ENCODE measurements at places on chromosomes 11 and 22. TPM values are rescaled to one million over a fixed set of nuclear protein-coding genes. Genes with fewer than 3 reads are reported as not detected.
A peak's percentile ranks its signal among the peaks of the same experiment; 100 is the strongest.

GRCh38 chr11:80722629-80723028, 1281.8 kb upstream of the TENM4 start:
- no peak for DNase-seq

DNA sequence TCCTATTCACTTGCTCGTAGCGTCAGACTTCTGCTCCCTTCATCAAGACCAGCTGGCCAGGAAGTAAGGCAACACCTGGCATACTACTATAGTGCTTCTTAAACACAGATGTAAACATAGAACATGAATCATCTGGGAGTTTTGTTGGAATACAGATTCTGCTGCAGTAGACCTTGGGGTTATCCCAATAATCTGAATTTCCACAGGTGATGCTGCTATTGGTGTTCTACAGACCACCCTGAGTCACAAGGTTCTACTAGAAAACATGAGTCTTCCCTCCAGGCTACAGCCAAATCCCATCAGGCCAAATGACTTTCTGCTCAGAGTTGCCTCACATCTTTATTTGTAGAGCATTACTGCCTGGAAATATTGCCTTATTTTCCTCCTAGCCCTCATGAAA, 175.2 kb downstream of the NELL1 start:
- DNase-seq, result no peak

- no peak for DNase-seq
These were observed 1458.6 kb downstream of the BRD1 start for GRCh38 chr22:48368975-48369525.

DNA sequence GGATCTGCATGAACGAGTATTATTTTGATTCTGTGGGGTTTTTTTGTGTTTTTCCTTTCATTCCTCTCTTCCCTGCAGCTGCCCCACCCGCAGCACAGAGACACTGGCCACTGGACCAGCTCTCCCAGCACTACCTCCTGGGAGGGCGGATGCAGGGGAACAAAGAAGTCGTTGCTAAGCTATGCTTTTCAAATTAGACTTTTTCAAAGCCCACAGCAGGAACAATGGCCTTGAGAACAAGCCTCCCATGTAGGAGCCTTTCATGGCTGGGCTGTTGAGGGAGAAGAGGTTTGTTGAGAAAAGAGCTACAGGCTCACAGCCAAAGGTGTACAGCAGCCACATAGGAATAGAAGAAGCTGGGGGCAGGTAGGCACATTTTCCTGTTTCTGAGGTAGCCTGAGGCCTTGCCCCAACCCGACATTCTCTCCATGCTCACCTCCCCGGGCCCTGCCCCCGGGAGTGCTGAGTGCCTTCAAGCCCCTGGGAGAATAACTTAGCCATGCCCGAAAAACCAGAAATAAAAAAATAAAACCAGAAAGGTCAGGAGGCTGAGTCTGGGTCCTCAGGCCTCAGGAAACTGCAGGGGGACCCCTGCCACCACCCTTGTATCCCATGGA, 20.5 kb upstream of the SYT12 start:
- no peak for DNase-seq

DNA sequence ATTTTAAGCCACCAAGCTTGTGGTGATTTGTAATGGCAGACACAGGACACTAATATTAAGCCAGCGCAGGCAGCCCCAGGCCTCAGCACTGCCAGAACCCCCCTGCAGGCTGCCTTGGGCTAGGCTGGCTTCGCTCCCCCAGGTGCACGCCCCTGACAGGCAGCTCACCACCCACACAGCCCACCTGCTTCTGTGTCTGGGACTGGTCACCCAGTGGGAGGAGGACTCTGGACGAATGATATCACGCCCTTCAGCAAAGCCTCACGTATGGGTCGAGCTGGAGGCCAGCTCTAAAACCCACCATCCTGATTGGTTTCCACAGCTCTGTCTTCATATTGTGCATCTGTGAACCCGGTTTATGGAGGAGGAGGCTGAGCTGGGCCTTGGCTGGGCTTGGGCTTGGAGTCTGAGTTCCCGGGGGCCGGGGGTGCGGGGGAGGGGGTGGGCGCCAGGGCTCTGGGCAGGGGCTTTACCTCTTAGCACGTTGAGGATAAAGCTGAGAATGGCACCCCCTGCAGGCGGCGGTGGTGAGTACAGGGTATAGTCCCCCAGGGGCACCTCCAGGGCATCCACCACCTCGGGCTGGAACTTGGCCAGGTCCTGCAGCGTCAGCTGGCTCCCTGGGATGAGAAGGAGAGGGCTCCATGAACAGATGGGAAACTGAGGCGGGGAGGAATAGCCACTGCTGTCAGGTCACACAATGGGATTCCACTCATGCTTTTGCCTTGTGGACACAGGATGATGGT, 13.8 kb downstream of the GGT5 start:
- DNase-seq, result no peak

GRCh38 chr11:120863359-120863758, 160.5 kb upstream of the TBCEL start:
- DNase-seq, result no peak

GRCh38 chr11:112834277-112834755, 126.9 kb upstream of the NCAM1 start:
- no peak for DNase-seq

DNA sequence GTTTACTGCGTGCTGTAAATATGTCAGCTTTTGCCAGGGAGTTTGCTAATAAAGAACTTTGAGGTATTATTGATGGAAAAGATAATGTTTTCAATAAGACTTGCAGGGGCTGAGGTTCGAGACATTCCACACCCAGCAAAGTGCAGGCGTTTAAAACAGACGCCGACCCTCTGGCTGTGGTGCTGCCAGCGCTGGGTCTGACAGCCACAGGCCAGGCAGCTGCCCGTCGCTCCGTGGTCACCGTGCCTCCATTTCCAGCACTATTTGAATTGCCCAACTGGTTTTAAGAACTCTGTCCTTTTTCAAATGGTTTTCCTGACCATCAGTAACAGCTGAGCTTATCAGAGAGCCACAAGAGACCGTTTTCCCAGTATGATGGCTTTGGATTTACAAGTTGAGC, 28.1 kb upstream of the ALX4 start:
- no peak for DNase-seq

DNA sequence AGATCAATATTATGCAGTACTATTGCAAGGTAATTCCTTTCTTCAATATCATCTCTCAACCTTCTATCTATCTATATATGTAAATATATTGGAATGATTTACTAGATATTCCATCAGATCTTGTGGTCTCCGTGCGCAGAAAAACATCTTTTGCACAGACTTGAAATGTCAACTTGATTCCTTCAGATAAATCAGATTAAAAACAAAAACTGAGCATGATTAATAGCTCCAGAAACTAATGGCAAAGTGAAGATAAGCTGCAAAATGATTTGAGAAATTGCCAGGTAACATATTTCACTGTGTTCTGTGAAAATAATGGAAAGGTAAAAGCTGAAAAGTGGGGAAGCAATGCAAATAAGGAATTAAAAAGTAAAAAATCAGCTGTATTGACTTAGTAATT, 200.1 kb upstream of the CTSC start:
- no peak for DNase-seq

DNA sequence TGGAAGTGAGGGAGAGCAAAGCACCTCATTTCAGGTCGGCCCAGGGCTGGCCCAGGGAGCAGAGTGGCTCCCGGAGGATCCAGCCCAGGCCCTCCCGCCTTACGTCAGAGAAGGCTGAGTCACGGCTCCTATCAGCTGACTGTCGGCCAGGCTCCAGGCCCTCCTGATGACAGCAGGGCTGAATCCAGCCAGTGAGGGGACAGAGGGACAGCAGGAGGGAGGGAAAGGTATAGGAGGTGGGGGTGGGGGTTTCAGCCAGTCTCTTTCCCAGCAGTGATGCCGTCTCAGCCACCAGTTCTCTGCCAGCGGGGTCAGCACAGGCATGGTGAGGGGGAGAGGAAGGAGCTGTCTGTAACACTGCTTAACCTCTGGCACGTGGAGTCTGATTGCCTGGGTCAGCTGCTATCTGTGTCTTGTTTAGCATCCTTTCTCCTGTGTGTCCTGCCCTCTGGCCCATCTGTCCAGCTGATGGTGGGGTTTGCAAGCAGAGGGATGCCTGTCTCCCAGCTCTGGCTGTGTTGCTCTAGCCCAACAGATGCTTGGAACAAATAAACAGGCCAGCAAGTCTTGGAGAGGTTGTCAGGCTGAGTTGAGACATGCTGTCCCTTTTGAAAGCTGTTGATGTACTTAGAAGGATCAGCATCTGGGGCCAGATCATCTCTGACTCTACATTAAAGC, 74.0 kb downstream of the ADAMTS15 start:
- DNase-seq, result peak; percentile 65

DNA sequence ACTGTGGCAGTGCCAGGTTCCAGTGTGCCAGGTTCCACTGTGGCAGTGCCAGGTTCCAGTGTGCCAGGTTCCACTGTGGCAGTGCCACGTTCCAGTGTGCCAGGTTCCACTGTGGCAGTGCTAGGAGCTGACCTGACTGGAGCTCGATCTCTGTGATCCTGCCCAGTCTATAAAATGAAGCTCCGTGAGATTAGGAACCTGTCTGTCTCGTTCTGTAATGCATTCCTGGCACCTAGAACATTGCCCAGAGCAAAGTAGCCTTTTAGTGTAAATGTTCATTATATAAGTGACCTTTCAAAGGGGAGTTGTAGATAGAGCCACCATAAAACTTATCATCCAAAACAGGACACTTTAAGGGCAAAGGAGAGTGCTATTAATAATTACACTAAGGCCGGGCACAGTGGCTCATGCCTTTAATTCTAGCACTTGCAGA, 36.0 kb downstream of the ART5 start:
- no peak for DNase-seq

- DNase-seq, result no peak
These were observed 58.1 kb downstream of the MAML2 start for GRCh38 chr11:96284917-96285316.

The ADAMTS8 gene
- total RNA-seq, result 0.96 TPM

The GAB4 gene
- not detected for total RNA-seq

The JAML gene
- not detected for total RNA-seq

The KCNQ1OT1 gene
- total RNA-seq, result 30.5 TPM

The GLYATL2 gene
- total RNA-seq, result not detected
